ENCODE measurements at places on chromosomes 6 and 20. TPM values are rescaled to one million over a fixed set of nuclear protein-coding genes. Genes with fewer than 3 reads are reported as not detected.

PRKN gene
- polyA plus RNA-seq = 2.3 TPM

B3GALT4 gene
- polyA plus RNA-seq = 9.1 TPM

- H3K27ac ChIP-seq = no peak overlapping the region
- H3K36me3 ChIP-seq = peaks cover 89% of the 10 kb centered on the region
- DNase-seq = no peak
- no peaks in the 10 kb centered on the region for H3K27me3 ChIP-seq
- H3K4me1 ChIP-seq = no peaks in the 10 kb centered on the region
- no peak overlapping the region for H3K4me3 ChIP-seq
These were observed 135.5 kb upstream of the NUP153 start for GRCh38 chr6:17842014-17842776.

GRCh38 chr6:113142671-113143174, 714.4 kb upstream of the MARCKS start:
- H3K4me1 ChIP-seq = no peaks in the 10 kb centered on the region
- H3K27me3 ChIP-seq = no peaks in the 10 kb centered on the region
- no peak overlapping the region for H3K4me3 ChIP-seq

GRCh38 chr20:11511821-11512220, 405.9 kb upstream of the BTBD3 start:
- no peak for DNase-seq
- no peaks in the 10 kb centered on the region for H3K27me3 ChIP-seq
- no peak overlapping the region for H3K27ac ChIP-seq

- H3K27ac ChIP-seq = no peak overlapping the region
- H3K27me3 ChIP-seq = no peaks in the 10 kb centered on the region
- H3K36me3 ChIP-seq = no peaks in the 10 kb centered on the region
These were observed 35.4 kb upstream of the HMGN3 start for GRCh38 chr6:79269877-79270276.

DNA sequence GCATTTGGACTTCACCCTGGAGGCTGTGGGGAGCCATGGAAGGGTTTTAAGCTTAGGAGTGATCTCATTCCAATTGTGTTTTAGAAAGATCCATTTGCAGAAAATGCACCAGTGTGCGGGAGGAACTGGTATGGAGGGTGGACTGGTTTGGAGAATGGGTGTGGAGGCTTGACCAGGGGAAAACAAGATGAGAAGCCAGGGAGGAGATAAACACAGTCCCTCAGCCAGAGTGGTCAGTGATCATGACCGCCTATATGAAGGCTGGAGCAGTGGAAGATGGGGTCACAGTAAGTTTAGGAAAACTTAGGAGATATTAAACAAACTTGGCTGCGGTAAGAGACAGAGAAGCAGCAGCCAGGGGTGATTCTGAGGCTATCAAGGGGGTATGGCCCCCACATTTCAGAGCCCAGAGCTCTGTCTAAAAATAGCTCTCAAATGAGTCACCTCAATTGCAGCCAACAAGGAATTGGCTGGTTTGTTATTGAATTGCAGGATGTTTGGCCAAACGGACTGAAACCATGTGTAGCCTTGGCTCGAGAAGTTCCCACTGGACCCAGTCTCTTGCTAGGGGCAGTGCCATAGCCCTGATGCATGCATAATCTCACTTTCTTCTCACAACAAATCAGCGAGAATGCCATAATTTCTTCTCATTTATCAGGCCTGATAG, 159.9 kb upstream of the TOP1 start:
- H3K36me3 ChIP-seq = no peaks in the 10 kb centered on the region
- H3K4me1 ChIP-seq = peaks cover 14% of the 10 kb centered on the region
- no peaks in the 10 kb centered on the region for H3K27me3 ChIP-seq
- H3K27ac ChIP-seq = no peak overlapping the region
- no peak for DNase-seq

DNA sequence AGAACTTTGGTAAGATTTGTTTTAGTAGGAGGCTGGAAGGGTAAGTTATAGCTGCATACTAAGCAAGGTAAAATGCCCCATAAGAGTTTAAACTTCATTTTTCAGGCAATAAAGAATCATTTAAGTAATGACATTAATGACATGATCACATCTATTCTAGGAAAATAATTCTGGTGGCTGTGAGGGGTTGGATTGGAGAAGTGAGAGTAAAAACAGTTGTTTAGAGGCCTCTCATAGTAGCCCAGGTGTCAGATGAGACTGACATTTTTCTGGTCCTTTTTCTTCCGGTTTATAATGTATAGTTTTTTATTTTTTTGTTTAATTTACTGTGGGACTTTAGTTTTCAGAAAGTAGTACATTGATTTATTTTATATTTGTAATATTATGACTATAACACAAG, 40.8 kb downstream of the ITCH start:
- no peak overlapping the region for H3K27ac ChIP-seq
- H3K4me1 ChIP-seq = peaks cover 45% of the 10 kb centered on the region
- H3K27me3 ChIP-seq = no peaks in the 10 kb centered on the region
- no peak overlapping the region for H3K4me3 ChIP-seq
- H3K36me3 ChIP-seq = no peaks in the 10 kb centered on the region
